IMR-90 (cell line): ENCODE measurements at places on chromosomes 2 and 18. TPM values are rescaled to one million over a fixed set of nuclear protein-coding genes. Genes with fewer than 3 reads are reported as not detected.

Gene KIAA2012
- polyA plus RNA-seq, result 0.04 and 0.09 TPM in 2 replicates

Gene ACADL
- not detected in 2 replicates for polyA plus RNA-seq

Gene TUBA4B
- polyA plus RNA-seq, result not detected in 2 replicates

Gene C1QL2
- not detected in 2 replicates for polyA plus RNA-seq

Gene GAL3ST2
- polyA plus RNA-seq, result 0.07 TPM in 1 of 2 replicates, not detected in the other
